Activated CD4-positive, alpha-beta memory T cell treated with anti-CD3 and anti-CD28 coated beads for 36 hours (primary cell): ENCODE measurements at places on chromosomes 3 and 15.

- DNase-seq: no peak
Observed at GRCh38 chr3:25218362-25218761, 209.7 kb upstream of the RARB start.

DNA sequence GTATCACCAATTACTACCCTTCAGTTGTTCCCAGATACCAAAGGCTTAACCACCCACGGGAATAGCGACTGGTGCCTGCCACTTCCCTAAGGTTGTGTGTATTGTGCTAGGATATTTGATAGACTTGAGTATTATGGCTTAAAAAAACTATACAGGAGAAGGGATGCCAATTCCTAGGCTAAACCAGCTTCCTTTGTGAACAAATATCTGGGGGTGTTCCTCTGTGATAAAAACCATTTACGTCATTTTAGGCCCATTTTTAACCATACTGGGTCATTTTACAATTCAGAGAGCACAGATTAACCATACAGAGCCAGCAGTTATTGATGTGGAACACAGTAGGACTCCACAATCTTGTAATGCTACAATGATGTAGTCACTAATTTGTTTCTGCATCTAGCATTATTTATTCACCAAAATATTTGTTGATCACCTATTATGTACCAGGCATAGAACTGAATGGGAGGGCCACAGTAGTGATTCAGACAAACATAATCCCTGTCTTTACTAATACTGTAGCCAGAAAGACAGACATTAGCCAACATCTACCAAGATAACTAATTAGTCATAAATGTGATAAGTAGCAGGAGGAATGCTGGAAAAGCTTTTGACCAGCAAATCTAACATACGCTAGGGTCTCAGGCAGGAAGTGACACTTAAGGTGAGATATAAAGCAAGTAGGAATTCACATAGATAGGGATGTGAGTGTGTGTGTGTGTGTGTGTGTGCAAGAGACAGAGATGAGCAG lies 184.8 kb downstream of the MECOM start:
- no peak for DNase-seq

GRCh38 chr3:126314790-126315658 lies 42.2 kb downstream of the KLF15 start:
- DNase-seq: no peak

DNA sequence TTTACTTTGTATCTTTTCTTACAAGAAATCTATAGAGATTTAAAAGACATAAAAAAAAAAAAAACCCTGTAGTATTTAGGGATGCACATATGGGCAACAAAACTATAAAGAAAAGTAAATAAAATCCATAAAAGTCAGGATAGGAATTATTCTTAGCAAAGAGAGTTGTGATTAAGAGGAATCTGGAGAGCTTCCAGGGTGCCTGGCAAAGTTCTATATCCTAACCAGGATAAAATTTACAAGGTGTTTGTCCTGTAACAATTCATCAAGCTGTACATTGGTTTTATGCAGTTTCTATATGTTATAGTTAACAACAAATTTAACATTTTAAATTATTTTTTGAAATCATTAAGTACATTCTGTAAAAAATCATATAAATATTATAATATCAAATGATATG lies 7.9 kb downstream of the SECISBP2L start:
- DNase-seq: no peak

DNA sequence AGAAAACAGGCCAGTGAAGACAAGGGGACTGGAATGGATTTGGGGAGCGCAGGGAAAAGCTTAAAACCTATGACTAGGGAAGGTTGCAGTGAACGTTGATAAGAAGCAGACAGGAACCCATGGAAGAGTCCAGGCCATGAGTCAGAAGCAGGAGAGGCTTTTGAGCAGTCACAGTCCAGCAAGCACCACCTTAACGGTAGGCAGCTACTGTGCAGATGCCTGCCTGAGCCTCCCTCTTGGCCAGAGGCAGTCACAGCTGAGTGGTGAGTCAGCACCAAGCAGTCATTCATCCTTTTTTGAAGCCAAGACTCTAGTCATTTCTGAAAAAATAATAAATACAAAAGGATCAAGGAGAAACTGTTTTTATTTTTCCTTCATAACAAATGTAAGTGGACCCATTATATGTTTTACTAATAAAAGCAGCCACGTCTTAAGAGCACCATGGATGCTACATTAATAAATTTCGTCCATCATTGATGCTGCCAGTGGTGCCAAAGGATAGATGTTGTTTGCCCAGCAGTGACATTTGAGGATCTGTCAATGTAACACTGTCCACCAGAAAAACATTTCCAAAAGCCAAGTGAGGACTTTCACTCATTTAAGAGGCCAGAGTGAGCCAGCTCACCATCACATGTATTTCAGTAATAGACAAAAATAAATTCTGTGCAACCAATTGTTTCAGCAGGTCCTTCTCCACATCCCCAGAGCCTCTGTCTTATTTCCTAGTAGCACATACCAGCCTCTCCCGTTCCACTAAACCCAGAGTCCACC lies 42.1 kb upstream of the ACTC1 start:
- no peak for DNase-seq

DNA sequence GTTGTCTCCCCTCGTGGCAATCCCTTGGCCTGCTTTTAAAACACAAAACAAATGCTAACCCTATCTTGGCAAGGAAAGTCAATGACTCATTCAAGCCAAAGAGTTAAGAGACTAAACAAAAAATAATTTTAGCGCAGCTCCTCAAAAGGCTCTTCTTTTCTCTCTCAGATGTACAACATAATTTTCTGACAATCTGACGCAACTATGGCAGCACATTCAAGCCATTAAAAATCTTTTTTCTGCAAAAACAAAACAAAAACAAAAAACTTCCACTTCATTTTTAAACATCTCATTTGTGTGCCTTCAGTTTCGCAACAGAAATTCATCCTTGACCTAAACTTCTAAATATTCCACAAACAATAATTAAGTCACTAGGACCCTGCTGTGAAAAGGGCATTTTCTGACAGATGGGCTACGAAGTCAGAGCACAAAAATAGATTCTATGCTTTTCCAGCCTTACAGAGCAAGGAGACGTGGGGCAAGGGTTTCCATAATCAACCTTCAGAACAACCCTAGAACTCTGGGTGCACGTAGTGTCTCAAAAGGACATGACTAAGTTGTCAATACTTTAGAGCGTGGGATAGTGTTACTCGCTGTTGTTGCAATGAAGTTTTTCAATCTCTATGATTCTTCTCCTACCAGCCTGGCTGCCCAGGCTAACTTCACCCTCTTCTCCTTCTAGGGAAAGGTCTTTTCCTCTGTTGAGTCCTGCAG lies 84.3 kb downstream of the MB21D2 start:
- no peak for DNase-seq

GRCh38 chr15:45156744-45157455 lies 27.1 kb downstream of the DUOX1 start:
- peak; percentile 29 for DNase-seq

GRCh38 chr3:70716832-70717231 lies 404.4 kb upstream of the MDFIC2 start:
- DNase-seq: peak; percentile 9

DNA sequence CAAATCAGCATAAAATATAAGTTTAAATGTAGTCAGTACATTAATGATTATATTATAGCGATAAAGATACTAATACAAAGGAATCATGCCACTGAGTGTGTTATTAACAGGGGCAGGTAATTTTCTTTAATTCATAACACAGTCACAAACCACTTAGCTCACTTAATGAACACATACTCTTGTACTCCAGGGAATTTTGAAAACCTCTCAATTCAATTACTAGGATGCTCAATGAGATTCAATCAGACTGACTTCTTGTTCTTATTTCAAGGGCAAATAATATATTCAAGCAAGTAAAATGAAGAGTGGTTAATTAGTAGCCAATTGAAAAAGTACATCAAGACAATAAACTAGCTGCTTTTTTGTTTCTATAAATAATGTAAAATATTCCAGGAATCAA lies 5.8 kb upstream of the SUCNR1 start:
- DNase-seq: no peak

DNA sequence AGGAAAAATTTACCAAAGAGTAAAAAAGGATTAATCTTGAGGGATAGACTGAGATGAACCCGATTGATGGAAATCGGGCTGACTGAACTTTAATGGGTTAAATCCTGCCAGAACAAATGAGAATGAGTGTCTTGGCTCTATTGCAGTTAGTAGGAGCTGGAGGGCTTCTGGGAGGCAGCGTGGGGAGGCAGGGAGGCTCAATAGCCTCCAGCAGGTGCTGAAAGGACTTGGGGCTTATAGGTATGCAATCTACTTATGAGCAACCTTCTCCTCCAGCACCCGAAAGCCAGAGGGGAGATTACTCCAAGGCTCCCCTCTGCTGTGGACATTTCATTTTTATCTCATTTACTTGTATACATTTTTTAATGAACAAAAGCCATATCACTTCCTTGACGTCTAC lies 1.0 kb upstream of the CRYBG3 start:
- DNase-seq: no peak

DNA sequence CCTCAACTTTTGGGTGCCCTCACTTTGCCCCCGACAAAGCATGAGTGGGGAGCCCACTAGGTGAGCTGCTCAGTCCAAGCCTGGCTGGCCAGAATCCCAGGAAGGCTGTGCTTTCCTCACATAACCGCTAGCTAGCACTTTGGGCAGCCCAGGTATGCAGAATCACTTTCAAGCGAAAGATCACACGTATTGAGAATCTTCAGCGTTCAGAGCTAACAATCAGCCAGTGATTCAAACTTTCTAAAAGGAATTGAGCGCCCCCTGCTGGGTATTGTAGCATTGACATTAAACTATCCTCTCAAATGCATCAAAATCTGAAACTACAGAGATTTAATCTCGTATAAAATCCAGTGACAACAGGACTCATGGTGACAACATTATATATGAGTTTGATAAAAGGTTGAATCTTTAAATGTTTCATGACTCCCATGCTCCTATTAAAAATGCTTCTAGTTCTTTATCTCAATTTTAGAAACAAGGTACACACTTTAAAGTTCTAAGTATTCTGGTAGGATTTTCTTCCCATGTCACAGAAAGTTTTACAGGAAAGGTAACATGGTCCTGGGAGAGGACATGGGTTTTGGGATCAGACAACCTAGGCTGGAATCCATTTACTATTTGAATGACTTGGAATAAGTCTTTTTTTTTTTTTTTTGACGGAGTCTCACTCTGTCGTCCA lies 11.8 kb downstream of the ANAPC13 start:
- DNase-seq: peak; percentile 79

GRCh38 chr3:96434651-96435050 lies 379.7 kb upstream of the EPHA6 start:
- no peak for DNase-seq

DNA sequence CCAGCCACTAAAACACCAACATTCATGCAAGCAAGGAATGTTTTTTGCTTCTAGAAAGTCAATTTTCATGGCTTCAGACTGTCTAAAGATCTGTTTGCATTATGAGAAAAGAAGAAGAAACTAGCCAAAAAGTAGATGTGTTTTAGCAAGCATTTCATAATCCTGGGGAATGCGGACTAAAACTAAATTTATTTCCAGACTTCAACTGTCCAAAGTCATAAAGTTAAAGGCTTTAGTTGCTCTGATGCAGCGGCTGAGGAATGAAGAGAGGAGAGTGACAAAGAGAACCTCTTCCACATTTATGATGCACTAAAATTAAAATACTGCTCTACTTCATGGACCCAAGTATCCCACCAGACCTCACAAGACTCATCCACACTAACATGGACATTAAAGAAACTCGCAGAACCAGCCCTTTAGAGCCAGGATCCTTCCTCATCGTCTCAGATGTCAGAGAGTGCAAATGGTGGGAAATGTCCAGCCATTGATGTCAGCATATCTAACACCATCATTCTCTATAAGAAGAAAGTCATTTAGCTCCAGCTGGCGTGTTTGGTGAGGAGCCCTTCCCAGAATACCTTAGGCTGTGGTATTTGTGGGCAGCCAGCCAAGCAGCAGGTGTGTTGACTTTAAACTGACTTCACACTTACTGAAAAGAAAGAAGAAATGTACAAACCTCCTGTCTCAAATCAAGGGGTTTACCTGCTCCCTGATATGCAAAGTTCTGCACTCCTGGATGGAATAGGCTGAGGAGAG lies 17.4 kb downstream of the FYCO1 start:
- DNase-seq: peak; percentile 87

DNA sequence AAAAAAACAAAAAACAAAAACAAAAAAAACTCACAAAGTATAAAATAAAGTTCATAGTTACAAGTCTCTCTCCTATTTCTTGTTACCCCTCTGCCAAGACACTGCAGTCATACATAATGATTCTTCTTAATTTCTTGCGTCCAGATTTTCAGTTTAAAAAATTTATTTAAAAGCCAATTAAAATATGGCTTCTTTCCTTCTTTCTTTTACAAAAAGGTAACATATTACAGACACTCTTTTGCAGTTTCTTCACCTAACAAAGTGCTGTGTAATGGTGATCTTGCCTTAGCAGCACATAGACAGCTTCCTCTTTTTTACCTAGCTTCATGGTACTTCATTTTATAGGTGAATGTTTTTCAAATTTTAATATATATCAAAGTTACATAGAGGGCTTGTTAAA lies 136.1 kb upstream of the SGO1 start:
- no peak for DNase-seq

DNA sequence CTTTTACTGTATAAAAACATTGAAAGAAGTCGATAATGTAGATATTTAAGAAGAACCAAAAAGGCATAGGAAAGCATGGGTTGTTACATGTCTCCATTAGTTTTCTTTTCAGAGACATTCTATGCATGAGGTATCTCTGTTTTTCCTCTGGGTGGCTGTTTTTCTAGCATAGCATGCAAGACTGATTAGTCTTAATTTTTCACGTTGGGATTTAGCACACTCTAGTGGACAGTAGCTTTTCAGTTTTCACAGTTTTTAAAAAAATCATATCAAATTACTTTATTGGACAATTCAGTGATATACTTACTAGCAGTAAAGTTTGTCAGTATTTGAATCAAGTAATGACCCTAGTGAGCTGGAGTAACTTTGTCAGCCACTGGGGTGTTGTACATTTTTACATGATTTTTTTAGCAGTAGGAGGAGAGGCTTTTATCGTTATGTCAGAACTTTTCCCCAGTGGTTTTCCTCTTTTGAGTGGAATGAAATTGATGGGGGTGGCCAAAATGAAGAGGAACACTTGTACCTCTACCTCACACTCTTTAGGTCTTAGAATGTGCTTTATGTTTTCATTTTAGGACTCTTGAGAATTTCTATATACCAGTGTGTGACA lies 57.2 kb downstream of the SEC22A start:
- DNase-seq: no peak

- peak; percentile 85 for DNase-seq
Observed at GRCh38 chr15:40310001-40310959, 2.5 kb upstream of the PLCB2 start.

- DNase-seq: no peak
Observed at GRCh38 chr3:100299016-100299415, 35.5 kb upstream of the NIT2 start.

GRCh38 chr3:171173736-171174135 lies 147.2 kb upstream of the SLC2A2 start:
- DNase-seq: no peak

- DNase-seq: no peak
Observed at GRCh38 chr15:66877477-66878271, 175.6 kb downstream of the SMAD6 start.

DNA sequence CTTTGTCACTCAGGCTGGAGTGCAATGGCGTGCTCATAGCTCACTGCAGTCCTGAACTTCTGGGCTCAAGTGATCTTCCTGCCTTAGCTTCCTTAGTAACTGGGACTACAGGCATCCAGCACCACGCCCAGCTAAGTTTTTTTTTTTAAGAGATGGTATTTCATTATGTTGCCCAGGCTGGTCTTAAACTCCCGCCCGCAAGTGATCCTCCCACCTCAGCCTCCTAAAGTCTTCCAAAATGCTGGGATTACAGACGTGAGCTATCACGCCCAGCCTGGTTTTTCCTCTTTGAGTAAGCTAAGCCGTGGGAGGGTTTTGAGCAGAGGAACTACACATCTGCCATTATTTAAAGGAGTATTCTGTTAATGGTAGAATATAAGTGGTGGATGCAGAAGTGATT lies 7.4 kb upstream of the LRRFIP2 start:
- DNase-seq: no peak
